Hematopoietic multipotent progenitor cell (in vitro differentiated cells): ENCODE measurements at places on chromosomes 4 and X.

- DNase-seq = peak; percentile 36
Observed at GRCh38 chrX:64894454-64895038, 81.7 kb downstream of the ZC4H2 start.

- no peak for DNase-seq
Observed at GRCh38 chrX:151852294-151852693, 60.4 kb upstream of the MAGEA4 start.

DNA sequence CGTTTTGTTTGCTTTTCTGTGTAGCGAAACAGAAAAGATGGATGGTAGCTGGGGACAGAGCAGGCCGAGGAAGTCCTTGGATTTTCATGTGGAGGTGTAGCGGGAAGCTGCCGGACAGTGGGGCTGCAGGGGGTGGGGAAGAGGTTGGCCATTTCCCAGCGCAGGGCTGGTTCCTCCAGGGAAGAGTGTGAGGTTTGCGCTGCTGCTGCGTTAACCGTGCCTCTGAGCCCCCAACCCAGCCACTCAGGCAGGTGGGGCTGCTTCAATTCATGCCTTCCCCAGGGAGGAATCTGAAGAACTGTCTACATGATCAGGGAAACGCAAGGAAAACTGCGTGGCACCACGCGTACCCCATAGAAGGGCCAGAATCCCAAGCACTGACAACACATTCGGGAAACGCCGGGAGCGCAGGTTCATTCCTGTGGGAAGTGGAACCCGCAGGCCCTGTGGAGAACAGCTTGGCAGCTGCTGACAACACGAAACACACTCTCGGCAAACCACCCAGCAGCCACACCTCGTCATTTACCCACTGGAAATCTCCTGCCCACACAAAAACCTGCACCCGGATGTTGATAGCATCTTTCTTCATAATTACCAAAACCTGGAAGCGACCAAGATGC, 57.7 kb downstream of the PCGF3 start:
- DNase-seq = no peak

GRCh38 chr4:150126201-150126863, 48.1 kb downstream of the DCLK2 start:
- DNase-seq = no peak

DNA sequence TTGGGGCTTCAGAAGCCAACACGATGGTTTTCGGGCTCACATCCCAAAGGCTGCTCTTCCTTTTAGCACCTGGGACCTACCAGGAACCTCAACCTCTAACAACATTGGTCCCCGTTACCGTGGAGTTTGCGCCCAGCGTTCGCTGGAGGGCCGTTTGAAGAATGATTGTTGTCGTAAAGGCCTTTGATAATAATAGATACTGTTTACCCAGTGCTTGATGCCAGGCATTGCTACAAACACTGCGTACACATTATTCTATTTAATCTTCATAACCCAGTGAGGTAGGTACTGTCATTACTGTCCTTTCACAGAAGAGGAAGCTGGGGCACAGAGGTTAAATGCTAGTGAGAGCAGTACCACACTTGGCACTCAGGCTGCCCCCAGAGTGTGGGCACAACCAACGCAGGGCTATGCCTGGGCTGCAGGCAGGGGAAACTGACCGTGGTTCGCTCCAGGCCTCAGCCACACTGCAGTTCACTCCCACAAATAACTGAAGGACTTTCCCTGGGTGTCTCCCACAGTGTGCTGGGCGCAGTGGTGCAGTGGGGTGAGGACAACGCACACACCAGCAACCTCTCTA, 1.0 kb upstream of the ACSL1 start:
- peak; percentile 60 for DNase-seq

- DNase-seq = no peak
Observed at GRCh38 chrX:10016519-10017132, 49.5 kb downstream of the CLDN34 start.

GRCh38 chr4:140707325-140707724, 48.9 kb downstream of the TBC1D9 start:
- no peak for DNase-seq

DNA sequence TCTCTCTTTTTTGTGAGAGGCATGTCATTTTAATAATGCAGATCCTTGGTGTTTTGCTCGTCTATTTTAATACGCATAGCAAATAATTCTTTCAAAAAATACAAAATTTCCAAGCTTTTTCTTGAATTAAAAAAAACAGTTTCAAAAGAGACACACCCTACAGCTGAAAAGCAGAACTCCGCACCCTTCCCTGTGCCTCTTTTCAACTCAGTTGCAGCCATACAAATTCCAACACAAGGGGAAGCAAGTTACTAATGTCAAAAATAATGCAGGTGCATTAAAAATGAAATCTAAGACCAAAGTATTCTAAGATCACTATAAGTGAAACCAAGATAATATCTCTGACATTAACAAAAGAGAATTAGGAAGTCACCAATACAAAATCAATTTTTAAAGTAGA, 66.6 kb downstream of the NR3C2 start:
- DNase-seq = no peak

DNA sequence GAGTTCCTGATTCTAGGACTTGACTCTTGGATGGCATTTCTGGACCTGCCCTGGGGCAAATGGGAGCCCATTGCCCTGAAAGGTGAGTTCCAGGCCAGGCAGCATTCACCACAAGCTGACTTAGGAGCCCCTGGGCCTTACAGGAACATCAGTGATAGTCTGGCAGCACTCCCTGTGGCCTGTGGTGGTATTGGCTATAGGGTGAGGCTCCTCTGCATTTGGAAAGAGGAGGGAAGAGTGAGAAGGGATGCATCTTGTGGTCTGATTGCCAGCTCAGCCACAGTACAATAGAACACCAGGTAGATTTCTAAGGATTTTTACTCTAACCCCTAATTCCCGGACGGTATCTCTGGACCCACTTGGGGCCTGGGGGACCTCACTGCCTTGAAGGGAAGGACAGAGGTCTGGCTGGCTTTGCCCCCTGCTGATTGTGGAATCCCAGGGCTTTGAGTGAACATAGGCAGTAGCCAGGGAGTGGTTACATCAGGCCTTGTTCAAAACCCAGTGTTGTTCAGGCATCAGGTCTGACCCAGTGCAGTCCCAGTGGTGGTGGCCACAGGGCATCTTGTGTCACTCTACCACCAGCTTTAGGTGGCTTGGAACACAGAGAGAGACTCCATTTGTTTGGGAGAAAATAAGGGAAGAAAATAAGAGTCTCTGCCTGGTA, 32.9 kb downstream of the MAGED4 start:
- no peak for DNase-seq

GRCh38 chr4:15878011-15878410, 60.5 kb downstream of the FGFBP1 start:
- no peak for DNase-seq

GRCh38 chr4:172666711-172667368, 501.8 kb upstream of the GALNT7 start:
- DNase-seq = no peak

DNA sequence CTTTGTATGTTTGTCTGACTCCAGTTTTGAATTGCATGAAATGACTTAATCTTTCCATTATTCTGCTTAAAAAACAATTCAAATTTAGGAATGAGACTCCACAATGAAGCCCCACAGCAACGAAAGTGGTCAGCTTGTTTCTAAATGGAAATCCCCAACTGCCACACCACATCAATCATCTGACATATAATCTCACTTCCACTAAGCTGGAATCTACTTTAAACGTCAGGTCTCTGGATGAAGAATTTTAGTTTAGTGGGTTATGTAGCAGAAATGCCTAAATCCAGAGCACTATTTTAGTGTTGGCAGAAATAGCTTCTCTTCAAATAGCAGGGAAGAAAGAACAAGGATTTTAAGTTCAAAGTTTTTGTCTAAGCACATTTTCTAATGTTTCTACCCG, 1.7 kb upstream of the BMP2K start:
- DNase-seq = no peak

GRCh38 chr4:72365981-72366380, 203.0 kb downstream of the ADAMTS3 start:
- no peak for DNase-seq

- no peak for DNase-seq
Observed at GRCh38 chr4:75841641-75842520, 60.4 kb downstream of the PPEF2 start.

- DNase-seq = no peak
Observed at GRCh38 chrX:140949233-140949632, 53.2 kb upstream of the SPANXB1 start.

- DNase-seq = no peak
Observed at GRCh38 chrX:22366166-22366702, 93.5 kb downstream of the CBLL2 start.

DNA sequence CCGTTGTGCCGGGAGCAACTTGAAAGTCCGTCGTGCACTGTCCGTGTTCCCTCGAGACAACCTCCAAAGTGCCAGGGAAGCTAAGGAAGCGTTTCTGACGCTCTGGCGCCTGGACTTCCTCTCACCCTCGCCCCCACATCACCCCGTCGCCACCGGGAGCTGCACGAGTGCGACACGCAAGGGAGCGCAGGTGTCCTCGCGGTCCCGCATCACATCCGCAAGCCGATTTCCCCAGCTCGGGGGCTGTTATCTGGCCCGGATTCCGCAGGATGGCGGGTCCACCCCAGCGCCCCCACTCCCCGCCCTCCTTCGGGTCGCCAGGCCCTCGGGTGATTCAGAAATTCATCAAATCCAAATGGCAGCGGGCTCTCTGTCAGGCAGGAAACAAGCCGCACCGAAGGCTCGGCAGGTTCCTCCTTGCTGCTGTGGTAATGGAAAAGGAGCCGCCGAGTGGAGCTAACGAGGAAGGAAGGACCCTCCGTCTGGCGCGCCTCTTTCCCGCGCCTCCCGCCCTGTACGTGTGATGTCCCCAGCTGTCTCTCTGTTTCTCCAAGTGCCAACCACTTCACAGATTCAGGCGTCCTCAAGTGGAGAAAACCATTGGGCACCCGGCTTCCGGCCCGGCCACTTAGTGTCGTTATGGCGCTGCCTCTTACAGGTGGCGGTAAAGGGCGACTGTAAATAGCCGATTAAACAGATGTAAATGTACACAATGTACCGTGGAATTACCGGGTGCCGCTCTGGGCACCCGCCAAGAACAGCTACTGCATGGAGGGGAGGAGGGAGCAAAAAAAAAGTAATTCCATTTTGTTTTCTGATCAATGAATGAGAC, 921 bp upstream of the SETD7 start:
- peak; percentile 83 for DNase-seq

DNA sequence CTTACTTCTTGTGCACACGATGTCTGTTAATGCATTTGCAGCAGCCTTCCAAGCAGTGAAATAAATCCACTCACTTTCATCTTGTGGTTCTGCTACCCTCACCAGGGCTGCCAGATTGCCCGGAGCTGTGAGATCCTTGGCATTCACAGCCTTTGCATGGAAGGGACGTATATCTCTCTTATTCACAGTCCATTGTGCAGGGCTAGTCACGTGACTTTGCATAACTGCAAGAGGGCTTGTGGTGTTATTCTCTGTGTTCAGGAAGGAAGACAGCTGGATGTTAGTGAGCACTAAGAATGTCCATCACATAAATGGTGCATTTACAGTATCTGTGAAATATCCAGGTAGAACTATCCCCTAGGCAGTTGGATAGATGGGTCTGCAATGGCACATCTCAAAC, 96.5 kb upstream of the BEND4 start:
- DNase-seq = no peak

GRCh38 chr4:54100595-54101189, 729 bp downstream of the GSX2 start:
- no peak for DNase-seq

DNA sequence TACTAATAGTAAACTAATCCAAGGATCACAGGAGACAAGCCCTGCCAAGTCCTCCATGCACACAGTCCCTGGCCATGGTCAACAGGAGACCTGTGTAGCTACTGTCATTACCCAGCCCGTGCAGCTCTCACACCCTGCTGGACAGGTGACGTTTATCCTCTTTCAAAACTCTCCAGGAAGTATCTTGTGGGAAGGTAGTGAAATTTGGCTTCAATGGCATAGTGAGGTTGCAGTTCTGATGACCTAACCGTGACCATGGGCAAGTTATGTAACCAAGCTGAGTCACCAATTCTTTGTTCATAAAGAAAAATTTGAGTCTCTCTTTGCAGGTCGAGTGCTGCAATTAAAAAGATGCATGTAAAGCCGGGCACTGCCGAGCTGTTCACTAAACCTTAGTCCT, 11.3 kb upstream of the SLC2A9 start:
- no peak for DNase-seq

GRCh38 chrX:106950381-106950780, 30.2 kb downstream of the CLDN2 start:
- DNase-seq = no peak

- DNase-seq = peak; percentile 53
Observed at GRCh38 chr4:173990126-173990868, 293.2 kb downstream of the FBXO8 start.
